H54 (cell line): ENCODE measurements at places on chromosomes 7 and 10.
A peak's percentile ranks its signal among the peaks of the same experiment; 100 is the strongest.

DNA sequence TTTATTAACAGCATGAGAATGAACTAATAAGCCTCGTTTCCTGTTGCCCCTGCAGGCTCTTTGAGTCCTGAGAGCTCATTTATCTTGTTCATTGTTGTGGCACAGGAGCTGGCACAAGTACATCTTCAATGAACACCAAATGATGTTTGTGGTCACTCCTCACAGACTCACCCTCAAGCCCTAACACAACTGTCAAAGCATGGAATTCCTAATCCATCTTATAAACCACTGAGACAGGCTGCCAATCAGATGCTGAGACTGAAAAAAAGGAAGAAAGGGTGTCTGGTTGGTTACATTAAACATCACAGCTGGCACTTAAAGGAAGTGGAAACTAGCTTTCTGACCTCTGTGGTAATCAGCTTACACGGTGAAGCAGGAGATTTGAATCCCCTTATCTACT is 7.7 kb upstream of the CCDC172 start:
- no peak for DNase-seq

DNA sequence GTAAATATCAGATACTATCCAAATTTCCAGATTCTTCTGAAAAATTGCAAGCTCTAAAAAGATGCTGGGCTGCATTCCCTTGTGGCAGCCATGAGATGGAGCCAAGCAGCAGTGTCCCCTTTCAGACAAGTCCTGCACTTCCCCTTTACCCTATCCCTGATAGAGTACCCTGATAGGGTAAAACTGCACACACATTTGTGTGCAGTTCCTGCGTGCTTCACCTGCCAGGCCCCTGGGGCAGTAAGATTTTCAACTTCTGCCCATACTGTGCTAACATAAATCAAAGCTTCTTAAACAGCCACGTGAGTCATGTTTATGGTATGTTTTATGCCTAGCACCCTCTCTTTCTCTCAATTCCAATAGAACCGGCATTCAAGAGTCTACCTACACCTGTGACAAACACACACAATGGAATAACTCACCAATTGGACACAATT is 52.2 kb downstream of the IFIT5 start:
- DNase-seq = peak; percentile 18

GRCh38 chr7:130092598-130092997 is 22.3 kb downstream of the KLHDC10 start:
- no peak for DNase-seq

DNA sequence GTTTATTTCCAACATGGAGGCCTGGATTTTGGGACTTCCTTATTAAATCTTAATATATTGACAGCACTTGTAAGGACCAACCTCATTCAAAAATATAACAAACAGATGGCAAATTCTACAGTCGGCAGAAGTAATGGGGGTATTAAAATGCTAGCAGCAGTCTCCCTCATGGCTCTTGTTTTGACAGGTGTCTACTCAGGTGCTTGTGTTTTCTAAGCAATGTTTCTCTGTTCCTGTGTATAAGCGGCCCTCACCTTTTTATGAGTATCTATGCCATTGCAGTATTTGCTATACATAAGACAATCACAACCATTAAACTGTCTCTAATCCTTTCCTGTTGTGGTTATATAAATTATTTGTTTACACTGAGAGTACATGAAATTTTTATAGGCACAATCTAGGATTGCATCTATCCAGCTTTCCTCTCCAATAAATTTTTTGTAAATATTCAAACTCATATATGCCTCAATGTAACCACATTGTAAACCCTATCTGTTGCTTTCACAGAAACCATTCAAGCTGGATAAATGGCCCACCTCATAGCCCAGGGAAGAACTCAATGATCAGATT is 65.4 kb upstream of the LRRTM3 start:
- no peak for DNase-seq
